Left renal cortex interstitium (tissue), 4 donors: ENCODE measurements at places on chromosomes 5 and 9.

DNA sequence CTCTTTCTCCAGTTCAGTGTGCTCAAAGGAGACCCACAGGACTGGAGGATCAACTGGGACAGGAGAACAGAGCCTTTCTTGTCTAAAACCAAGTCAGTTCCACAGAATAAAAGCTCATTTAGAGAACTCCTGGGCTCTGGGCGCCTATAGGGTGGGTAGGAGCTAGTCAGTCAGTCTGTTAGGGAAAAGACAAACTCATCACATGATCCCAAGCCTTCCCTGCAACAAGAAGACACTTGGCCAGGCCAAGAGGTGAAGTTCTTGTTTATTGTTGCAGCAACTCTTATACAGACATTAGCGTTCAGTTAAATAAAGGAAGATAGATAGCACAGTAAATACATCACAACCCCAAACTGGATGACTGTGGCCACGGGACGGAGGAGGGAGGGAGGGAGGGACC is 102.3 kb downstream of the ENTREP1 start:
- DNase-seq, result no peak

GRCh38 chr5:178249191-178249989 is 16.8 kb upstream of the PHYKPL start:
- no peak for DNase-seq

- no peak for DNase-seq
Observed at GRCh38 chr5:123474228-123474627, 37.7 kb upstream of the CSNK1G3 start.

DNA sequence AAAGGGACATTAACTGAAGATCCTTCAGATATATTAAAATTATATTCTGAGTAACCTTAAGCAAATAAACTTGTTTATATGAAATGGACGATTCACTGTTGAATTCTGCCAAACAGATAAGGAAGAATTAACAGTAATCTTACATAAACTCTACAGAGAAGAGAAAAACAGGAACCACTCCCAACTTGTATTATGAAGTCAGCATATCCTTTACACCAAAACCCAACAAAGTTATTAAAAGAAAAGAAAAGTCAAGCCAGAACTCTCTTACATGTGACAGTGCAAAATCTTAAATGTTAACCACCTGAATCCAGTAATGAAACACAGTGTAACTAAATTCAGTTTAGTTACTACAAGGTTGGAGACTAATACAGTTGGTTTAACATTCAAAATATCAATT is 185.8 kb downstream of the DEPDC1B start:
- DNase-seq, result no peak

GRCh38 chr5:110115503-110115902 is 425.8 kb downstream of the MAN2A1 start:
- DNase-seq, result no peak

DNA sequence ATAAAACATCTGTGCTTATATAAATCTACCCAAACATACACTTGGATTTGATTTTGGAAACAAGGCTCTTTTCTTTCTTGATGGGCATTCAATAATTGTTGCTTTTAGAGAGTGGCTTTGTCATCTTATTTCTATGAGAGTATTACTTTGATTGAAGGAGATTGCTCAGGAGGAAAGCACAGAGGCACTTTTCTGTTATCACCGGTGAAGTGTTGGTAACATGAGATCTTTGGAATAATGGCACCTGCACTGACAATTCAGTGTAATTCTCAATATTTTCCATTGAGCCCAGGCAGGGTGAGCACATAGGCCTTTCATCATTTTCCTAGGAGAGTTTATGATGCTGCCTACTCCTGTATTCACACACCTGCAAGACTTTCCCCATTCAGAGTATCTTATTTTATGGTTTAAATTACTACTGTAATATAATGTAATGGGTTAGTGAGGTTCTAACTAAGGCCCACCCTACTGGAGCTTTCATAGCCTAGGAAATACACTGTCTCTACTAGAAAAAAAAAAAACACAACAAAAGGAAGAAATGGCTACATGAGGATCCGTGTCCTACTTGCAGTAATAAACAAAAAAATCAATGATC is 244.3 kb downstream of the DENND1A start:
- no peak for DNase-seq

DNA sequence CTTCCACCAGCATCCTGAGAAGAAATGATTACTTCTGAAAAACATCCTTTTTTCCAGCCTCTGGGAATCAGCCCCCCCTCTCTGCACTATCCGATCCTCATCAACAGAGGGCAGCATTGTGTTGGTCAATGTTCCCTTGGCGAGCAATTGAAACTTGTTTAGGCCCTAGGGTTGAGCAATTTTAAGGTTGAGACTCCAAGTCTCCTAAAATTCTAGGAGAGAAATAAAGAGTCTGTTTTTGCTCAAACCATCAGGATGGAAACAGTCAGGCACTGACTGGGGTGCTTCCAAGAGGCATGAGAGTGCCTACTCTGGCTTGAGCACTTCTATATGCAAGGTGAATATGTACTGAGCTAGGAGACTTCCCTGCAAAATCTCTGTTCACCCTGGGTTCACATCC is 12.4 kb upstream of the CYFIP2 start:
- DNase-seq, result no peak

DNA sequence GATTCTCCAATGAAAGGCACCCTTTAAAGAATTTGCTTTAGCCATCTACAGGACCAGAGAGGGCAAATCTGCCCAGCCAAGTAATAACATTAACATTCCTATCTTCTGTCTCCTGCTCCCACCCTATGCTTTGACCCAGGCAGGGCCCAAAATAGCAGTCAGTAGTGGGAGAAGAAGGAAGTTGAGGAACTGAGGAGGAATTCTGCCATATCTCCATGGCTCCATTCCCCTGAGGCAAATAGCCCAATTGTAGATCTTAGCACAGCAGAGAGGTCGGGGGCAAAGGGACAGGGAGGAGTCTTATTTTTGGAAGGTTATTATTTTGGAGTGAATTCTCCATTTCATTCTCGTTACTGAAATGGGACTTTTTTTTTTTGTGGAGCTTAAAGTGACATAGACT is 111.1 kb upstream of the IFNK start:
- DNase-seq, result no peak
